ENCODE measurements at places on chromosomes 1 and 21. TPM values are rescaled to one million over a fixed set of nuclear protein-coding genes. Genes with fewer than 3 reads are reported as not detected.

SYNJ1 gene
- polyA plus RNA-seq: 19.4 TPM

ECM1 gene
- 11.9 TPM for polyA plus RNA-seq

FAM43B gene
- polyA plus RNA-seq: 1.00 TPM

CA14 gene
- 9.6 TPM for polyA plus RNA-seq

GRCh38 chr1:156121457-156121856, 6.9 kb downstream of the LMNA start:
- DNase-seq: no peak

DNA sequence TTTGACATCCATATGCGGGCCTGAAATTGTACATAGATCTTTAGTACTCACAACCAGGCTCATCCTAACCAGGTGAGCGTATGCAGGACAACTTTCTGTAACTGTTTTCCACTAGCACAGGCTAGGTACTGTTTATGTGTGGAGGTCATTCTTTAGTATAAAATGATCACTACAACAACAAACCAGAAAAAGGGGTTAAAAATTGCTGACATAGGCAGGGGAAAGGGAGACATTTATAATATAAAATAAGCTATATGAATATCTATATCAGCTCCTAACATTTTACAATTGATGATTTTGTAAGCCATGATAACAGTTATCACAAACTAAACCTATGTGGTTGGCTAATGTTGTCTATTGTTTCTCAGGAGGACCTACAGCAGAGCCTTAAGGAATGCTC, 37.6 kb downstream of the RGS5 start:
- no peak for DNase-seq

GRCh38 chr1:28439320-28439719, 66.5 kb upstream of the RCC1 start:
- DNase-seq: no peak

DNA sequence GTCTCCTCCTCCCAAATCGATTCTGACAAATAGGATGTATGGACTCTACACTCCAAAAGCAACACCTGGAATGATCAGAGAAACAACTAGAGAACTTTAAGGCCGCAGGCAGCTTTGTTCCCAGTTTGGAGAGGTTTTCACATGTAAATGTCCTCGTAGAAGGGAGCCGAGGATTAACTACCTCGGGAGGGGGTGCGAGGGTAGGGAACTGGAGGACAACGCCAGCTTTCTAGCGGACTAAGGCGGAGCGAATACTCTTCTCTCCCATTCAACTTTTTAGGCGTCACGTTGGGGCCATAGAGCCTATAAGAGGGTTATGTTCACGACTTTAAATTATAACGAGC, 1.2 kb downstream of the SCAF4 start:
- peak; percentile 26 for DNase-seq

DNA sequence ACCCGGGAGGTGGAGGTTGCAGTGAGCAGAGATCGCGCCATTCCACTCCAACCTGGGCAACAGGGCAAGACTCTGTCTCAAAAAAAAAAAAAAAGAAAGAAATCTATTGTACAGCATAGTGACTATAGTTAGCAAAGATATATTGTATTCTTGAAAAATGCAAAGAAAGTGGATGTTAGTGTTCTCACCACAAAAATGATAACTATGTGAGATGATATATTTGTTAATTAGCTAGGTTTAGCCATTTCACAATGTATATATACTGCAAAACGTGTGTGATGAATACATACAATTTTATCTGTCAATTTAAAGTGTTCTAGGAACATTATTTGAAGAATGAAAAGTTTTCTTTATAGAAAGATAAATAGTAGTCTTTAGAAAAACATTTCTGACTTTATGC, 179.9 kb downstream of the AK5 start:
- DNase-seq: no peak

DNA sequence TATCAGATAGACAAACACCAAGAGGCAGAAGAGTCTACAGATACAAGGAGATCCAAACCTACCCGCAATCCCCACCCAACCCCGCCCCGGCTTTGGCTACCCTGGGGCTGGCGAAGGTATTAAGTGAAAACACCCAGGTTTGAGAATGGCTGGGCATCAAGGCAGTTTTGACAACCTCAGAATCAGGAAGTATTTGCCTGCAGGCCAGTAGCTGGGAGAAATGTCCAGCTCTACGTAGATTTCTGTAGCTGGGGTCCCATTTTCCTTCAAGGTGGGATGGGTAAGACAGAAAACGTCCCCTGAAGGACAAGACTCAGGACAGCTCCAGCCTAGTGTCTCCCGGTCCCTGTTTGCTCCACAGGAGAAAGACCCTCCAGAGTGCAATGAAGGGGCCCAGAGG, 101.8 kb upstream of the ERG start:
- no peak for DNase-seq

- DNase-seq: no peak
Observed at GRCh38 chr1:156100205-156100995, 14.1 kb upstream of the LMNA start.

- DNase-seq: no peak
Observed at GRCh38 chr1:186843226-186843625, 14.5 kb downstream of the PLA2G4A start.

GRCh38 chr21:45923146-45923545, 58.4 kb upstream of the COL6A1 start:
- DNase-seq: peak; percentile 73

GRCh38 chr1:2277741-2278488, 49.8 kb downstream of the SKI start:
- DNase-seq: no peak

DNA sequence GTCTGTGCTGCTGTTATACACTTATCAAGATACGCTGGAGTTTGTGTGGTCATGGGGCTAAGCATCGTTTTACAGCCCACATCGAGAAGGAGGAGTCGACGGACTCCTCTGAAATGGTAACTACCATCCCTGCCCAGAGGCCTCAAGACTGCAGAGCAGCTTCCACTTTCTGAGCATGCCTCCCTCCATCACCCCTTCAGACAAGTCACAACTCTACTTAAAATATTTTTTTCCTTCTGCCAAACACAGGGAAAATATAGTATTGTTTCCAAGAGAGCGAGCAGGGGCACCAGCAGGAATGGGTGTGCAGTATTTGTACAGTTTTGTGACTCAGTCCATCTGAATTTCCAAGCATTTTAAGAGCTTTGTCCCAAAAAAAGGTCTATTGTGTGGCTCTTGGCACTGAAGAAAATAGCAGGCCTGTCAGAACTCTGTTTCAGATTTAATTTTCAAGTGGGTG, 14.1 kb downstream of the EVA1C start:
- DNase-seq: no peak

DNA sequence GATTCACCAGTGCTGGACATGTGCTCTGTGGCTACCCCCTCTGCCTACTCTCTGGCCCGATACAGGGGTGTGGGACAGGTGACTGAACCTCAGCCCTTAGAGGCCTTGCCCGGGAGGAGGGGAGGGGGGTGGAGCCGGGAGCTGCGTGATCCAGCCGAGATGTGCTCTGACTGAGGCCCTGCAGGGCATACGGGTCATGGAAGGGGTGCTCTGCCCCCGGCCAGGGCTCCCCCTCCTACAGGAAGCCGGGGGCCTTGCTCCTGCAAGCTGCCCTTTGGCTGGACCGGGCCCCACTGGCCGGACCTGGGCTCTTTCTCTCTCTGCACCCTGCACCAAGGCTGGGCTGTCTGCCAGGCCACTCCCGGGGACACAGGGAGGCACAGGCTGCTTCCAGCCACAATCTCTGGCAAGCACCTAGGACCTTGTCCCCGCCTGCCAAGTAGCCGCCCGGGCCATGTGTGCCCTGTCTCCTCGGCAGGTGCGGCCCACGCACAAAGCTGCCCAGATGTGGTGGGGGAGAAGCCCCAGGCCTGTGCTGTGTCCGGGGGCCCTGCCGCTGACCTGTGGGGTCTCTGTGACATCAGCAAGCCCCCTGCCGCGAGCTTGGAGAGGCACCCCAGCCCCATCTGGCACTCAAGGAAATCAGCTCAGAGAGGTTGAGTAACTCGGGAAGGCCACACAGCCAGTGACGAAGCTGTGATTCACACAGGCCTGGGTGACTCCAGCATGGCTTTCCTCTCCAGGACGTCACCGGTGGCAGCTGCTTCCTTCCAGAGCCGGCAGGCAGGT, 1.5 kb downstream of the SCNN1D start:
- no peak for DNase-seq

DNA sequence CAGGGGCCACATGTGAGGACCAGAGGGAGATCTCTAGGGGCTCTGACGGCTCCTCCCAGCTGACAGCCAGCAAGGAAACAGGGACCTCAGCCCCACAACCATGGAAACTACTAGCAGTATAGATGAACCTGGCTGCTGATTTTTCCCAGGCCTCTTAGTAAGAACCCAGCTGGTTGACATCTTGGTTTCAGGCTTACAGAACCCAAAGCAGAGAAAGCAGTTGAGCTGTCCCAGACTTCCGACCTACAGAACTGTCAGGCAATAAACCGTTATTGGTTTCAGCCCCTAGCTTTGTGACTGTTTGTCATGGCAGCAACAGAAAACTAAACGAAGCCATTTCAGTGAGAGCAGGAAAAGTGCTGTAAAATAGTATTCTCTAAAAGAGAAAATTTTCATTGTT, 36.4 kb downstream of the ETS2 start:
- no peak for DNase-seq

- DNase-seq: no peak
Observed at GRCh38 chr1:183673605-183674323, 20.6 kb upstream of the APOBEC4 start.

DNA sequence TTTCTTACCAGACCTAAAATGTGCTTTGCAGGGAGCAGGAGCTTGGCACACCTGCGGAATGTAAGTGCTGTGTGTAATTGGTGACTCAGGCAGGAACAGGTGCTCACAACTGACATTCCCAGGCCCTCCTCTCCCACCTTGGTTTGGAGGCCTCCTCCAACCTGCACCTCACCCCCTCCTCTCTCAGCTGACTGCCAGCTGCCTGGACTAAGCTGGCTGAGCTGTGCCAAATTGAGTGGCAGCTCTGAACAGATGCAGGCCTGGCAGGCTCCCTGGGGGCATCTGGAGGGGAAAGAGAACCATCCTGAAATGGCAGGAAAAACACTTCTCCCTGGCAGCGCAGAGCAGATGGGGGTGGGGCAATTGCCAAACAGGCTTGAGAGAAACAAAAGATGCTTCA, 91.7 kb upstream of the PGBD5 start:
- no peak for DNase-seq
